ENCODE measurements at places on chromosomes 7 and 10. TPM values are rescaled to one million over a fixed set of nuclear protein-coding genes. Genes with fewer than 3 reads are reported as not detected.
A peak's percentile ranks its signal among the peaks of the same experiment; 100 is the strongest.

- peak; percentile 58 for DNase-seq
These were observed 11.6 kb downstream of the LBX1 start for GRCh38 chr10:101217450-101218281.

GRCh38 chr10:65827359-65827758 lies 1098.5 kb upstream of the LRRTM3 start:
- no peak for DNase-seq

GRCh38 chr7:150972023-150972468 lies 6.1 kb downstream of the KCNH2 start:
- DNase-seq, result no peak

DNA sequence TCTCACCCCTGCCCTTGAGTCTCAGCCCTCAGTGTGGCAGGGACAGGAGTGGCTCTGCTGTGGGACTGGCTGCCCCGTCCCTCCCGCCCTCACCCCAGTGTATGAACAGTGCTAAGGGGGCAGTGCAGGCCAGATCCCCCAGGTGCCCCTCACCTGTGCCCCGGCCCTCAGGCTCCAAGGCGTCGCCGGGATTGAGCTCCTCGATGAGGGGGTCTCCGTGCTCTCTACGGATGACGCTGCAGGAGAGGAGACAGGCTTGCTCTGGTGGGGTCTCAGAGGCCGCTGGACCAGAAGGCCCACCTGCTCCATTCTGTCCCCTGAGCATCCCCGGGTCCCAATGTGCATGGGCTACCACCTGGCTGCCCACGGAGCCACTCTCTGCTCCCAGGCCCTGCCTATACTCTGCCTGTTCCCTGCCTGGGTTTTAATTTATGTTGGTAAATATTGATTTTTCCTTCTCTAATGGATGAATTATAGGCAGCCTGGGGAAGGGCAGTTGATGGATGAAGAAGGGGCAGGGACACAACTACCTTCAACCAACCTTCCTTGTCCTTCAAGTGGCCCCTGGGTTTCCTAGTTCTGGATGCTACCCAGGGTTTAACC lies 47.2 kb downstream of the GOLGA7B start:
- no peak for DNase-seq

GRCh38 chr7:44580945-44581878 lies 819 bp downstream of the TMED4 start:
- DNase-seq, result no peak

DNA sequence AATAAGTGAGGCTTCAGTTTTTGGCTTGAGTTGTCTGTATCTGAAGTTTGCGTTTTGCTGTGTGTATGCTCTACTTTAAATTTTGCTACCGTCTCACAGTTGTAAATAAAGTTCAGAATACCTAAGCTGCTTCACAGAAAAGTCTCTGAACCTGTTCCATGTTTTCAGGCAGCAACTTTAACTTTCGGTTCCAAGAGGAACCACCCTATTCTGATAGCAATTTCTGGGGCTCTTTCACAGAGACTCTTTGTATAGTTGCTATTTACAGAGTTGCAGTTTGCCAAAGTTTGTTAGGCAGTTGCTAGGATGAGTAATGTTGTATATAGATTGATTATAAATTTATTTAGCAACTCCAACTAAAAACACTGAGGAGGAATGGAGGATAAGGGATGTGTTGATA lies 5.7 kb downstream of the FAM221A start:
- no peak for DNase-seq

GRCh38 chr10:124172181-124172916 lies 79.0 kb upstream of the CHST15 start:
- DNase-seq, result no peak

DNA sequence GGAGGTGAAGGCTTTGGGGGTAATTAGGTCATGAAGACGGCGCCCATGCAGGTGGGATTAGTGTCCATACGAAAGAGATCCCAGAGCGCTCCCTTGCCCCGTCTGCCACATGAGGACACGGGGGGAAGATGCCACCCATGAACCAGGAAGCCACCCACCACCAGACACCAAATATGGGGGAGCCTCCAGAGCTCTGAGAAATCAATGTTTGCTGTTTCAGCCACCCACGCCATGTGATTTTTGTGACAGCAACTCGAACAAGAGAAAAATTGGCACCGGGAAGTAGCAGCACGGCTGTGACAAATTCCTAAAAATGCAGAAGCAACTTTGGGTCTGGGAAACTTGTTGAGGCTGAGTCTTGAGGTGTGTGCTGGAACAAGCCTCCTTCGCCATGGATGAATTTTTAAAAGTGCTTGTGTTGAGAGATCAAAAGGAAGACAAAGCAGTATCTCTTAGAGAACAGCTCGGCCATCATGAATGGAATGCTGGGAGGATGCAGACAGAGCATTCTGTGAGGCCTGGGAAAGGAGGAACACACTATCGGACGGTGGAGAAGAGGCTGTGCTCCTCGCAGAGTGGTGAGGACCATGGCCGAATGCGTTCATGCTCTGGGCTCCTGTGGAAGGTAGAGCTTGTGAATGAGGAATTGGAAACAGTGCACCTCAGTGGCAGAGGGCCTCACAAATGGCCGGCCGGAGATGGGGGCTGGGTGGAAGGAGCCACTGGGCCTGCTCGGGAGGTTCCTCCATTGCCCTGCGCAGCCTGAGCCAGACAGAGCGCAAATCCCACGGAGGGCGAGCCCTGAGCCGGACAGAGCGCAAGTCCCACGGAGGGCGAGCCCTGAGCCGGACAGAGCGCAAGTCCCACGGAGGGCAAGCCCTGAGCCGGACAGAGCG lies 277.5 kb downstream of the PTPRN2 start:
- no peak for DNase-seq

GRCh38 chr10:122276611-122277208 lies 5.6 kb downstream of the BTBD16 start:
- DNase-seq, result no peak

DNA sequence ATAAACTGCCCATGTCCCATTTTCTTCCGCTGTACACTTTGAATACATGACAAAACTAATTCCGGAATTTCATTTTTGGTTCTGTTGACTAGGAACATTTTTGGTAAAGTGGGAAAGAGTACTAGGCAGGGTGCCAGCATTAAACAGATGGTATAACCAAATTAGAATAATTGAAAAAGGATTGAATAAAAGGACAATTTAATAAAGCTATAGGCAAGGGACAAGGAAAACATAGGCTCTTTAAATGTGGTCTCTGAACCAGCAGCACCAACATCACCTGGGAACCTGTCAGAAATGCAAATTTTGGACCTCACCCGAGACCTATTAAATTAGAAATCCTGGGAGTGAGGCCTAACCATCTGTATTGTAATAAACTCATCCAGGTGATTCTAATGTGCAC lies 376.9 kb downstream of the LRRTM3 start:
- DNase-seq, result no peak

- DNase-seq, result no peak
These were observed 38.9 kb downstream of the MET start for GRCh38 chr7:116710764-116711452.

DNA sequence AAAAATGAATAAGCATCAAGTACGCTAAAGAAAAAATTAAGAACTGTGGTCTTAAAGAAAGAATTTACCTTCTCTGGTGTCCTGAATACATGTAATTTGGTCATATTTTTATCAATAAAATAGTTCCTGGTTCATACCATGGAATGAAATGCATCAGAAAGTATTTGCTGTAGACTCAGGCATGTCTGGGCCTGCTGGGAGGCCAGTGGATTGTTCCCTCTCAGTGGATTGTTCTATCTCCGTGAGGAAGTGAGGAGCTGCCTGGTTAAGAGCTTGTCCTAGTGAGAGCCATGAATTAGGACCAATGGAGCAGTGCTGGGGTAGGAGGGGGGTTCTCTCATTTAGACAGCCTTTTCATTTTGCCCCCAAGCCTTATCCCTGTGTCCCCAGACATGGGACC lies 211.7 kb upstream of the HABP2 start:
- DNase-seq, result no peak

DNA sequence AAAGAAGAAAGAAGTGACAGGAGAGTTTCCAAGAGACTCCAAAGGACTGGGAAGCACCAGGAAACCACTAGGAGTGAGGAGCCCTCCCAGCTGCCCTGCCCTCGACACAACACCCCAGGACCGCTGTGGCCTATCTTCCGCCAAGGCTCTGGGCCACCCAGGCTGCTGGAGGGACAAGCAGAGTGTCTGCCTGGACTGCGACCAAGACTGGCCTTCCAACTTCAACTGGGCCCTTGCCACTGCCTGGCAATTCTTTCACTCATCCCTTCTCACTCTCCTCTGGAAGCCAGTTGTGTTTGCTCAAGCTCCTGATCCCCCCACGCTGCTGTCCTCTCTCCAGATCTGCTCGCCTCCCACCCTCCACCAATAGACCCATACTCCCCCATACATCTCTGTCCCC lies 10.2 kb downstream of the KIAA1549 start:
- DNase-seq, result no peak

- no peak for DNase-seq
These were observed 221.1 kb upstream of the TCF7L2 start for GRCh38 chr10:112728997-112729396.

DNA sequence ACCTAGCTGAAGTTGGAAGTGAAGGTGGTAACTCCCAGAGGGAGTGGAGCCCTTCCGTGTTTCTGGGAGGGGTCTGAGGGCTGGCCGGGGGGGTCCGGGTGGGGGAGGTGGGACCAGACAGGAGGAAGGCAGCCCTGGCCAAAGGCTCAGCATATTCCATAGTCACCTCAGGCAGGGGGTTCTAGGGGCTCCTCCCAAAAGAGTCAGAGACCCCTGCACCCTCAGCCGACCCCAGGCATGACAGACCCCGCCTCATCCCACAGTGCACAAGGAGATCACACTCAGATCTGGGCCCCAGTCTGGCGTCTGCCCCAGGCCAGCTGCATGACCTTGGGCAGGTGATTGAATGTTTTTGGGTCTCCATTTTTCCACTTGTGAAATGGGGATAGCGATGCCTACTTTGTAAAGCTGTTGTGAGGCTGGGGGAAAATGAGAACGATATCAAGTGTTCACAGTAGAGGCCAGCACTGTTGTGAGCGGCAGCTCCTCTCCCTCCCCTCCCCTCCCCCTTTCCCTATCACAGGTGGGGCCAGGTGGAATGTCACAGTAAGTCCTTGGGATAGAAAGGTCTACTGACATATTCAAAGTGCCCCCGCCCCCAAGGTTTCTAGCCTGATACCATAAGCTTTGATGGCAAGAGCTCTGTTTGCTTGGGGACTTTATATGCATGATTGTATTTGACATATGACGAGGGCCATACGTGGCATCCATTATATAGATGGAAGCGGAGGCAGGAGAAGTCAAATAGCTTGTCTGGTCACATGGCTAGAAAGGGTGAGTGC lies 33.3 kb downstream of the DNAJB12 start:
- DNase-seq, result no peak

DNA sequence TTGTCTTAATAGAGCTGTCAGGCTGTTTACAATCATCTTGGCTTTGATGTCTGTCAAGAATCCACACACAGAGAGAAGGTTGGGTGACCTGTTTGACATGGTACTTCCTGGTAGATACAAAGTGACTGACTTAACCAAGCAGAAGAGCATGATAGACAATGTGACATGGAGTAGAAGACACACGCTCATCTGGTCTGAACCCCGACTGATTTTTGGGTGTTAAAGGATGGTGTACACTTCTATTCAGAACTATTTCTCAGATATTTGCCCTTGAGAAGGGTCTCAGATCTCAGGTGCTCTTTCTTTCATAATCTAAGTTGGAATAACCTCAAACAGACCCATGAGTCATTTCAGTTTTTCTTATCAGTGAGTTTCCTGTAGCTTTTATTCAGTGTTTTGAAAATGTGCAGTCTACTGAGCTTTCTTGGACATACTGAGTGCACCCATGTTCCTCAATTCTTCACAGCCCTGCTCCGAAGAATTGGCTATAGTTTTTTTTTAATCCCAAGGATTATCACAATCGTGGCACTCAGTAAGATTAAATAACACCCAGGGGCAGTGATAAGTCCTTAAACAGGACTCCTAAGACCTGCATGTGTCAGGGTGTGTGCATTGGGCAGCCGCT lies 46.4 kb upstream of the NXPH1 start:
- DNase-seq, result no peak

DNA sequence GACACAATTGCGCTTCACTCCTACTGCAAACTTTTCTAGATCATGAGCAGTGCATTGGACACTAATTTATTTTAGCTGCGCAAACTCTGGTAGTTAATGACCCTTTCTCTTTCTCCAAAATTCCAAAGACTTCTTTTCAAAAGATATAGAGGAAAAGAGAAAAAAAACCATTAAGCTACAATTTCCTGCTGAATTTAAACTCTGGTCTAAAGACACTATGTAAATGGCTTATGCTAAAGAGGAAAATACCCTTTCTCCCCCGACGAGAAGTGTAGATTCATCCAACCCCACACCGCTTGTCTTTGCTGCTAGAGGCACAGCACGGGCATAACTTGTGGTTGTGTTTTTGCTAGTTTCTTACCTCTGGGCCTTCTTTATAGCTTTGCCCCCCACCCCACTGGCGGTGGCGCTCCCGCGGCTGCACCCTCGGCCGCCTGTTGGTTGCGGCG lies 84.1 kb downstream of the SNX10 start:
- DNase-seq, result no peak

- DNase-seq, result no peak
These were observed 6.9 kb downstream of the BZW2 start for GRCh38 chr7:16652888-16653287.

- no peak for DNase-seq
These were observed 29.0 kb upstream of the UBE2D1 start for GRCh38 chr10:58305821-58306220.

DNA sequence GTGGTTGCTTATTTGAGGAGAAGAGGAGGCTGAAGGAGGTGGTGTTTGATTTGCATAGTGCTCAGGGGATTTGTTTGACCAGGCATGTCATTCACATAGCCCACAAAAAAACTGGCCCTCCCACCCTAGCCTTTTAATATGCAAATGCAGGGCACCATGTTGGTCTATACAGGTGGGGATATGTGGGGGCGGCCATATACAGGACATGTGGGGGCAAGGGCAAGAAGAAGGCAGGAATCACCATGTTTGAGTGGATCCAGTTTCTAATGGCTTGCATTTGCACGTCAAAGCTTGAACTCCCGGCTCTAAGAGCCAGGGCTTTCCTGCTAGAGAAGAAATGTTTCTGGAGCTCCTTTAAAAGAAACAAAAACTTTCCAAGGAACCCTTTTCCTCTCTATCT lies 541.0 kb downstream of the ZWINT start:
- DNase-seq, result no peak

DNA sequence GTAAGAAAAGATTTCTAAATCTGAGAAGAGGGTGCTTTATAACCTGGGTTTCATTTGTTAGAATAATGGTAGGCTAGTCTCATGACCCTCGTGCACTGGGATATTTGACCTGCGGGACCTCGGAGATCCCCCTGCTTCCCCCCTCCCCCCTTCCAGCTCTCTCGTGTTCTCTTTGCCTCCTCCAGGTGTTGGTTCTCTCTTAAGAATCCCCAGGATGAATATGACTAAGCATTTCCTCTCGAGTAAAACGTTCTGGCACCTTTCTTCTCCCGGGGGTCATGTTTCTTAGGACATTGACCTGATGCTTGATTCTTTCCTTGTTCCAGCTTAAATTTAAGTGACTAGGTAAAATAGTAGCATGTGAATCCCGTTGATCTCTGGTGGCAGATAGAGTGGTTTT lies 71.2 kb downstream of the SHH start:
- no peak for DNase-seq

- no peak for DNase-seq
These were observed 91.5 kb downstream of the KMT2C start for GRCh38 chr7:152344253-152344652.

SPDYE6 gene
- 2.4 TPM for polyA plus RNA-seq

ABCB1 gene
- 19.2 TPM for polyA plus RNA-seq

HSPA12A gene
- 49.4 TPM for polyA plus RNA-seq

AKR1C2 gene
- 8.9 TPM for polyA plus RNA-seq

UNCX gene
- 6.5 TPM for polyA plus RNA-seq
